ENCODE measurements at places on chromosomes 5 and 9.

- no peak for DNase-seq
Observed at GRCh38 chr9:83623679-83624076, 735 bp downstream of the IDNK start.

- no peak for DNase-seq
Observed at GRCh38 chr5:139481580-139482049, 943 bp downstream of the STING1 start.

DNA sequence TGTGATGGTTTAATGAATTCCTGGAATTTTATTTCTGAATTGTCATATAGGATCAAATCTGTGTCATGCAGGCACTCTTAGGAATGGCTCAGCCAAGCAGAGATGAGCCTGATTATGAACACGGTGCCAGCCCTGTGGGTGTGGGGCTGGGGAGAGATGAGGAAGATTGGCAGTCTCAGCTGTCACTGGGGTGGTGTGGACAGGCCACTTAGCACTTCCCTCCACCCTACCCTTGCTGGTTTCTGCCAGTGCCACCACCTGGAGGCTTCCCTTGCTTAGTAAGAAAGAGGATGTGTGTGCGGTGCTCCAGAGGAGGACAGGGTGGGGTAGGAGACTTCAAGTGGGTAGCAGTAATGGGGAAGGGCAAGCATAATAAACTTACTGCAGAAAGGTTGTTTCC is 226.6 kb downstream of the CD180 start:
- no peak for DNase-seq

DNA sequence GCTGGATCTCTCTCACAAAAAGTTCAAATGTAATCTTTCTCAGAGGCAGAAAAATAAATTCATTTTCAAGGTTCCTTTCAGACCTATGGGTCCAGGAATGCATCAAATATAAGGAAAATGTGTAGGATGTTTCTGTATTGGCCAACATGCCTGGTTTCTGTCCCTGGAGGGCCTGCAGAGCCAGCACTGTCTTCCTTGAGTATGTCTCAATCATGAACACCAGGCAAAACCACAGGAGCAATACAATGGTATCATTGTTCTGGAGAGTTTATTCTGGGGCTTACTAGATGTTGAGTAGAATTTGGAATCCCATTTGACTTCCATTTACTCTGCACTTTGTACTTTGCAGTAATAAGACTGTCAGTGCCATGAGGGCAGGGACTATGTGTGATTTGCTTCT is 23.5 kb downstream of the INSYN2B start:
- no peak for DNase-seq

GRCh38 chr5:154487541-154487940 is 9.5 kb upstream of the HAND1 start:
- DNase-seq: no peak

DNA sequence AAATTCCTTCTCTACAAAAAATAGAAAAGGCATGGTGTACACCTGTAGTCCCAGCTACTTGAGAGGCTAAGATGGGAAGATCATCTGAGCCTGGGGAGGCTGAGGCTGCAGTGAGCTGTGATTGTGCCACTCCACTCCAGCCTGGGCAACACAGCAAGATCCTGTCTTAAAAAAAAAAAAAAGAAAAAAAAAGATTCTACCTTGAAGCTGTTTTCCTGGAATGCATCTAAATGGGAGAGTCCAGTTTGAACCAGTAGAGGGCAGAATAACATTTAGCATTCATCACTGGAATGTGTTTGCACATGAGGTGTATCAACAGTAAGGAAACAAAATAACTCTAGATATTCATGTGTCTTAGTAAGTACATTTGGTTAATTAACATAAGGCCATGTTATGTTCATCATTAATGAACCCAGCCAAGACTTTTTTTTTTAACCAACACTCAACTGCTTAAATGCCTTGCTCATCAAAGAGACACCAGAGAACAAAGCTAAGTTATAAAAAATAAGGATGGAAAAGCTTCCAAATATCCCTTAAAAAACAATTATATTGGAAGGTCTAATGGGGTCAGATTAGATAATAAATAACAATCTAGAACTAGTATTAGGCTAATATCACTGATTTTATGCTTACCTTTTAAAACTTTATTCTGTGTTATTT is 16.1 kb downstream of the IFNE start:
- DNase-seq: peak; percentile 6

- no peak for DNase-seq
Observed at GRCh38 chr5:54760182-54760935, 225.0 kb downstream of the ESM1 start.

DNA sequence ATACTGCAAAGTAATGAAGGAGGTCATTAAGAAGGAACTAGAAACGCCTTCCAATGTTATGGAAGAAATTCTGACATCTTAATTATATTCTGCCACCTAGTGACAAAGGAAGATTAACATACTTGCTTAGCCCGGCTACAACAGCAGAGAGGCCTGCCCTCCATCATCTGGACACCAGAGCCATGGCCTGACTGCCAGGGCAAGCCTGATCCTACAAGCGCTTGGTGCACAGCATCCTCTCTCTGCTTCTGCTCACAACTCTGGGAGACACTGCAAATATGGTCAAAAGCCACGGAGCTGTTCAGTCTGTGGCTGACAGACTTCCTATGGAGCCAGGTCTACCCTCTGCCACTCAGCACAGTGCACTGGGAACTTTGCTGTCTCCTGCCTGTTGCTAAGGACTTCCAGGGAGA is 87.3 kb upstream of the SLC44A1 start:
- DNase-seq: peak; percentile 61

GRCh38 chr5:72692651-72693442 is 123.6 kb upstream of the TNPO1 start:
- DNase-seq: no peak

GRCh38 chr9:87991151-87991870 is 17.0 kb upstream of the CDK20 start:
- DNase-seq: no peak

DNA sequence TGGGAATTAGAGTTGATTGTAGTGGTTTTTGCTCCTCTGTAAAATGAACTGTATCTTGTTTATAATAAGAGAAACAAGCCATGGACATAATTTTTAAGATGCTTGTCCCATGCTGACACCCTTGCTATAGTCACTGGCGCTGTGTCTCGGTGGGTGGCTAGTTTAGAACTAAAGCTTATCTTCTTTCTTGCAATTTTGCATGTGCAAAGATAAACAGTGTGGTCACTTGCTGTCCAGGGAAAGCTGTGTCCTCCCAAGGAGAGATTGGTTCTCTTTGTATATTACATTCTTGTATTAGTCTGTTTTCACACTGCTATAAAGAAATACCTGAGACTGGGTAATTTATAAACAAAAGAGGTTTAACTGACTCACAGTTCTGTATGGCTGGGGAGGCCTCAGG is 143.8 kb downstream of the MELK start:
- DNase-seq: no peak

- no peak for DNase-seq
Observed at GRCh38 chr5:96902876-96903275, 26.6 kb downstream of the ERAP2 start.

- DNase-seq: no peak
Observed at GRCh38 chr5:15483351-15484097, 16.5 kb upstream of the FBXL7 start.

GRCh38 chr5:44942524-44943001 is 133.8 kb downstream of the MRPS30 start:
- DNase-seq: no peak

- no peak for DNase-seq
Observed at GRCh38 chr9:20464242-20464641, 158.1 kb downstream of the MLLT3 start.

- no peak for DNase-seq
Observed at GRCh38 chr5:50727845-50728244, 61.4 kb downstream of the PARP8 start.

DNA sequence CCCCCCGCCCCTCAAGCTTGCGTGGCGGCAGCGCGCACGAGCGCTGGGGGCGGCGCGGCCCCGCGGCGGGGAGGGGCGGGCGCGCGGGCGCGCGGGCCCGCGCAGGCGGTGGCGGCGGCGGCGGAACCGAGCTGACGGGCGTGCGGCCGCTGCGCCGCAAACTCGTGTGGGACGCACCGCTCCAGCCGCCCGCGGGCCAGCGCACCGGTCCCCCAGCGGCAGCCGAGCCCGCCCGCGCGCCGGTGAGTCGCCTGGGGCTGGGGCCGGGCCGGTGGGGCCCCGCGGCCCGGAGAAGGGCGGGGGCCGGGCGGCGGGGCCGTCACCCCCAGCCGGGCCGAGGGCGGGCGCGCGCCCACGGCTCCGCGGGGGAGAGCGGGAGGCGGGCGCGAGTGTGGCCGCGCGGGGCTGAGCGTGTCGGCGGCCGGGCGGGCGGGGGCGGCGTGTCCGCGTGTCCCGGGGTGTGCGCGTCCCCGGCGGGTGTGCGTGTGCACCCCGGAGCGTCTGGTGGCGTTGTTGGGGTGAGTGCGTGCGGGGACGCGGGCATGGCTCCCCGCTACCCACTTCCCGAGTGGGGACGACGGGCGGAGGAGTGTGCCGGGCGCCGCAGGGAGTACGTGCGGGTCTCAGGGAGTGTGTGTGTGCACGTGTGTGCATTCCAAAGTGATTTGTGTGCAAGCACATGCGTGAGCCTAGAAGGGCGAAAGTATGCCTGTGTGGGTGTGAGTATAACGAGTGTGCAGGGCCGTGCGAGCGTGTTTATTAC is at the start of gene NEK6:
Gene NEK6 (plus strand): TSS at position 106 of the 763 bp plus-strand sequence. CDS start 44,016 bp downstream, outside the sequence.
- peak; percentile 4 for DNase-seq

- DNase-seq: peak; percentile 87
Observed at GRCh38 chr5:180007582-180007981, 64.0 kb downstream of the RNF130 start.

DNA sequence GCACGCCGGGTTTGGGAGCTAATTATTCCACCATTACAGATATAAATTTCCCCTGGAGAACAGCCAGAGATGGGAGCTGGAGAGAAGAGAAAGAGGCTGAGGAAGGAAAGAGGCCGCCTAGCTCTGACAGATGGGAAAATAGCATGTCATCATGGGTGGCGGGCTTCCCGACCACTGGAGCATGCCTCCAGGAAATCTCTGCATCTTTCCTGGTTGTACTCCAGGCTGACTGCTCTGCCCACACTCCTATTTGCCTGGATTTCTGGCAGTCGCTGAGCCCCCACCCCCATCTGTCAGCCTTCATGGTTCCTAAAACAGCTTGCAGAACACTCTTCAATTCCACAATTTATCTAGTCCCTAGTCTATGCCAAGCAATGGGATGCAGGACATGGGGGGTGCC is 14.3 kb upstream of the GABRP start:
- peak; percentile 32 for DNase-seq

DNA sequence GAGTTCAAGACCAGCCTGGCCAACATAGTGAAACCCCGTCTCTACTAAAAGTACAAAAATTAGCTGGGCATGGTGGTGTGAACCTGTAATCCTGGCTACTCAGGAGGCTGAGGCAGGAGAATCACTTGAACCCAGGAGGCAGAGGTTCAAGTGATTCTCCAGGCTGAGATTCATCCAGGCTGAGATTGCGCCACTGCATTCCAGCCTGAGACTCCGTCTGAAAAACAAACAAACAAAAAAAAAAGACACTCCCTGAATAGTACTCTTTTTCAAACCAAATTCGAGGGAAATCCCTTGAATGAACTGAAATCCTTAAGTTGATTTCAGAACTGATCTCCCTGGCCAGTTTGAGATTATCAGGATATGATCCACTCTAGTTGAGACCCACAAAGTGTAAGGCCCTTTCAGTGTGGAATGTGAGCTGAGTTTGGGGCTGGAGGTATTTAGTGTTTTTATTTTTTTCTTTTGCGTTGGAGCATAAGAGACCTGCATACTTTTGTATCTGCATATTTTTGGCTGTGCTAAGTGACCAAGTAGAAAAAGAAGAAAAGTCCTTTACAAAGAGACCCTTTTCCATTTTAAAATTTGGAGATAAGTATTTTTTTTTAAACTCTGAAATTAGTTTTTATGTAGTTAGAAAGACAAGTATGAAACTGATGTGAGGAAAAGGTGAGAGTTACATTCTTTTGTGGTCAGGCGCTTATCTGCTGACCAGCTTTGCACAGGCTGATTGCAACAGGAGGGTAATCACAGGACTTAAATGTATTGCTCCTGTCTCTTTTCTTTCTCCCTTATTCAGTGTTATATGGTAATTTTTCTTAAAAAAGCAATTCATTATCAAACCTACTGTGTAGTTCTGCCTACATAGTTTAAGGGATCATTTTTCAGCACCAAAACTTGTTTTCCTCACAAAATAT is 42.9 kb downstream of the TMEFF1 start:
- DNase-seq: no peak

DNA sequence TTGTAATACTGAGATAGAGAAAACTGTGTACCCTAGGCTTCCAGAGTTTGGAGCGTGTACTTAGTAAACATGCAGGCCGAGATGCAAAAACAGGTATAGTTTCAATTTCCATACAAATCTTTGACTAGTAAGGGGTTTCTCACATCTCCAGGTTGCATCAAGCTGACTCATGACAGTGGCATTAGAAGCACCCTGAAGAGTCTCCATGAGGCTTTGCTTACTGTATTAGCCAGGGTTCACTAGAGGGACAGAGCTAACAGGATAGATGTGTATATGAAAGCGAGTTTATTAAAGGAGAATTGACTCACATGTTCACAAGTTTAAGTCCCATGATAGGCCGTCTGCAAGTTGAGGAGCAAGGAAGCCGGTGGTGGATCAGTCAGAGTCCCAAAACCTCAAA is 275.3 kb upstream of the CDH6 start:
- DNase-seq: no peak

GRCh38 chr9:107155244-107155817 is 127.7 kb upstream of the RAD23B start:
- DNase-seq: no peak

- DNase-seq: no peak
Observed at GRCh38 chr9:87607859-87608258, 110.2 kb downstream of the DAPK1 start.

DNA sequence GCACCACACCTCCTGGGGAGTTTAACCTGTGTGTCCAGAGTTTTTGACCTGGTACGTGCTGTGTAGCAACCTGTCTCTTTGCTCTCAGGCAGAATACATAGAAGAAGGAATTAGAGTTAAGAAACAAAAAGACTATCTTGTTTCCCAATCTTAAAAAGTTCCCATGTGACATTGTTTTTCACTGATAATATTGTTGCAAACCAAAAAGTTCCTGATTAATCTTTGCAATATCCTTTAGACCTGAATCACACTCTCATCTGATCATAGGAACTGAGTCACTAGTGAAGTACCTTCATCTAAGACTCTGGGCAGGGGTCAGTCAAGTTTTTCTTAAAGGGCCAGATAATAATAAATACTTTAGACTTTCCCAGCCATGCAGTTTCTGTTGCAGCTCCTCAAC is 35.1 kb downstream of the BASP1 start:
- DNase-seq: no peak

GRCh38 chr5:171469326-171469725 is 49.9 kb downstream of the FGF18 start:
- DNase-seq: peak; percentile 54

- DNase-seq: no peak
Observed at GRCh38 chr5:91059409-91059808, 323.7 kb downstream of the ARRDC3 start.

DNA sequence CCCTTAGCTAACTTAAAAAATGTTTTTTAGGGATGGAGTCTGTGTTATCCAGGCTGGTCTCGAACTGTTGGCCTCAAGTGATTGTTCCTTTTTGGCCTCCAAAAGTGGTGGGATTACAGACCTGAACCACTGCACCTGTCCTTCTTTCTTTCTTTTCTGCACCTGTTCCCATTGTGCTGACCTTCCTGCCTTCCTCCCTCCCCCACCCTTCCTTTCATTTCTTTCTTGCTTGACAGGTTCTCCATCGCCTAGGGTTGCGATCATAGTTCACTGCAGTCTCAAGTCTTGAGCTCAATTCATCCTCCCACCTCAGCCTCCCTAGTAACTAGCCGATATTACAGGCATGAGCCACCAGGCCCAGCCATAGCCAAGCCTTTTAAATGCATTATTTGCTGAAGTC is 20.6 kb downstream of the JMY start:
- no peak for DNase-seq

Measured in COR-L47 (cell line).